Vagina (tissue), 2 donors: ENCODE measurements at places on chromosomes 1 and 21.

- no peak for DNase-seq
Observed at GRCh38 chr1:179230251-179230650, 774 bp upstream of the ABL2 start.

GRCh38 chr1:22803833-22804232 lies 93.2 kb downstream of the EPHB2 start:
- DNase-seq: no peak

- no peak for DNase-seq
Observed at GRCh38 chr1:39720094-39720999, 18.3 kb upstream of the PPIE start.

GRCh38 chr1:192527950-192528349 lies 47.6 kb upstream of the RGS1 start:
- DNase-seq: no peak

DNA sequence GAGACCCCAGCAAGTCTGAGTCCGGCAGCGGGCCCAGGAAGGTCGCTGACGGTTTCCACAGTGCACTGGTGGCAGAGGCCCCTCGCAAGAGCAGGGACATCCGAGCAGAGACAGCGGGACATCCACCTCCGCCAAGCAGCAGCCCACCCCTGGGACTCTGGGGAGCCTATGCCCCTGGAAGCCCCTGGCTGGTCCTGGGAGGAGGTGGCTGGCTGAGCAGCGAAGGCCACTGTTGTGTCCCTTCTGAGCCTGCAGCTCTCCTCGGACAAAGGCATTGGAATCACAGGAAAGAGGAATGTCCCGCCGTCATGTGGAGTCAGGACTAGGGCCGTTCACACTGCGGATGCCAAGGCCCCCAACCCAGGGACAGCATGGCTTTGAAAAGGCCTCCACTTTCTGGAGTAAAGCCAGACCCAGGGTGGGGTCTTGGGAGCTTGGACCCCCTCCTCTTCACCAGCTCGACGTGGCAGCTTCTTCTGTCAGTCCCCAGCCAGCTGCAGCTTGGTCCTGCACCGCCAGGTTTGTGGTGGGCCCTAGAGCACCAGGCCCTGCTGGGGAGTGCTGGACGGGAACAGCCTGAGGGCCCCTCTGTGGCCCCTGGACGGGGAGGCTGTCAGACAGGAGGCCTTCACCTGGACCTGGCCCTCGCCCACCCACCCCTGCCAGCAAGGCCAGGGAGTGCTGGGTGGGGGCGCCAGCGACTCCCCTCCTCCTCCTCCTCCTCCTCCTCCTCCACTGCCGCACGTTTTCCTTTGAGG lies 1.4 kb downstream of the MEGF6 start:
- DNase-seq: no peak

DNA sequence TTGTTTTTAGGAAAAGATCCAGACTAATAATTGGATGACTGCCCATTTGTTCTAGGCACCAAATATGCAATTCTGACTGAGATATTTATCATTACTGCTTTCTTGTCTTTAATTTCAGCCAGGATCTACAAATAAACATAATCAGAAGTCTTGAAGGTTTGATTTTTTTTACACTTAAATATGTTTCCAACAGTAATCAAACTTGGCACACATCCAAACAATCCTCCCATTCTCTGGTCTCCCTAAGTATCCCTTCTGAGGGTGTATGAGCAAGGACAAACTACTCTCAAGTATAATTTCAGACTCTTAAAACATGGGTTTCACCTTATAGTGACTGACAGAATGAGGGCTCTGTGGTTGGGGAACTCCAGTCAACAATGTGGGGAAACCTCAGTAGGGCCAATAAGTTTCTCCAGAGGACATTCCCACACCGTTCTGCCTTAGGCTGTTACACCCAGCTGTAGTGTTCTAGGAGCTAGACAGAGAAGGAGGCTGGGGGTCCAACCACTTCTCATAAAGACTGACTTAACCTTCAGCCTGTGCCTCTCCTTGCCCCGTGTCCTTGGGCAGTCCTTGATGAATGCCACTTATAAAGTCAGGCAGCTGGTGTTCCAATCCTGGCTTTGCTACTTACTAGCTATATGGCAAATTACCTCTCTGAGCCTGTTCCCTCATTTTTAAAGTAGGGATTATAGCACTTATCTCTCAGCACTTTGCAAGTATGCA lies 1.5 kb upstream of the PALMD start:
- DNase-seq: no peak

GRCh38 chr1:226542623-226543103 lies 5.9 kb upstream of the STUM start:
- no peak for DNase-seq
